ENCODE measurements at places on chromosomes 3 and 15.

- no peak for DNase-seq
These were observed 2.6 kb upstream of the XYLB start for GRCh38 chr3:38343797-38344594.

GRCh38 chr3:182364723-182365650, 428.3 kb upstream of the ATP11B start:
- DNase-seq: peak; percentile 18

DNA sequence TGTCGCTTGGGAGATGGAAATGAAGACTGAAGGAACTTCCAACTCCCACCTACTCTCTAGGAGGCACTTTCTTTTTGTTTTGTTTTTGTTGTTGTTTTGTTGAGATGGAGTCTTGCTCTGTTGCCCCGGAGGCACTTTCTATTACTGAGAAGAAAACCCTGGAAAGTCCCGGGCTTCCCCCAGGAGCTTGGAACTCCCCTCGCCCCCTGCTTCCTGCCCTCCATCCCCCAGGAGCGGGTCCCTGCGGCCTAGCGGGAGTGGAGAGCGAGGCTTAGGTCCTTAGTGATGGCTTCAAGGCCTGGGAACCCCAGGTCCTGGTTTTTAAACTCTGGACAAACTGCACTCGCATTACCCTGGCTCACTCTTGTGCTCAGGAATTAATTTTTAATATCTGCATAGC, 195.7 kb downstream of the OCA2 start:
- no peak for DNase-seq

DNA sequence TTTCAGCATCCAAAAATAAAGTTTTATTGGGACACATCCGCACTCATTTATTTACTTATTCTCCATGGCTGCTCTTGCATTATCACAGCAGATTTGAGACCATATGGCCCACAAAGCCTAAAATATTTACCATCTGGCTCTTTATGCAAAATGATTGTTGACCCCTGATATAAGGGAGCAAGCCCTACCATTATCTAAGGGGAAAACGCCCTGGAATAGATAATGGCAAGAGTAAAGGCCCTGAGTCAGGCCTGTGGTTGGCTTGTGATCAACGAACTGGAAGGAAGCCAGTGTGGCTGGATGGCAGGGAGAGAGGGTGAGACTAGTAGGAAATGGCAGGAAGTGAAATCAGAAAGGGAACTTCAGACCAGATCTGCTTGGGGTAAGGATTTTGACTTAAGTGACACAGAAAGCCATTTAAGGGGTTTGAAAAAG, 24.6 kb upstream of the DMXL2 start:
- no peak for DNase-seq

DNA sequence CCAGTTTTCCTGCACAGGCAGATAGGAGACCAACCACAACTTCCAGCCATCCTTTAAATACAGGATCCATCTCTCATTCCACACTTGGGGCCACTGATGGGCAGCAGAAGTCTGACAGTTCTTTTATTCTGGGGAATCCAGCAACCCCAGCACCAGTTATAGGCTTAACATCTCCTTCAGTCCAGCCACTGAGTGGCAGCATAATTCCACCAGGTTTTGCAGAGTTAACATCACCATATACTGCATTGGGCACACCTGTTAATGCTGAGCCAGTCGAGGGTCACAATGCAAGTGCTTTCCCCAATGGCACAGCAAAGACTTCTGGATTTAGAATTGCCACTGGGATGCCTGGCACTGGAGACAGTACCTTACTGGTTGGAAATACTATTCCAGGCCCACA, 2.9 kb downstream of the NPAP1 start:
- DNase-seq: no peak

DNA sequence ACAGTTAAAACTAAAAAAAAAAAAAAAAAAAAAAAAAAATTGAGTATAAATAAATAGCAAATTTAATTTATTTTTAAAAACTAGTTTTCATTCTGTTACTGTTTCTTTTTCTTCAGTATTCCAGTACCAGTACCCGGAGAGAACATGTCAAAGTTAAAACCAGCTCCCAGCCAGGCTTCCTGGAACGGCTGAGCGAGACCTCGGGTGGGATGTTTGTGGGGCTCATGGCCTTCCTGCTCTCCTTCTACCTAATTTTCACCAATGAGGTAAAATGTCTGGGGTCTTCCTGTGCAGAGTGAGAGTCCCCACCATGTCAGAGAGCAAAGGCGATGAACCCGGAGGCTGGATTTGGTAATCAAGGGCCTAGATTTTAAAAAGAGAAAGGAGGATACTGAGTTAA, 4.4 kb downstream of the TMEM43 start:
- DNase-seq: no peak

- DNase-seq: peak; percentile 11
These were observed 38.6 kb downstream of the TAFA4 start for GRCh38 chr3:68893600-68894239.

DNA sequence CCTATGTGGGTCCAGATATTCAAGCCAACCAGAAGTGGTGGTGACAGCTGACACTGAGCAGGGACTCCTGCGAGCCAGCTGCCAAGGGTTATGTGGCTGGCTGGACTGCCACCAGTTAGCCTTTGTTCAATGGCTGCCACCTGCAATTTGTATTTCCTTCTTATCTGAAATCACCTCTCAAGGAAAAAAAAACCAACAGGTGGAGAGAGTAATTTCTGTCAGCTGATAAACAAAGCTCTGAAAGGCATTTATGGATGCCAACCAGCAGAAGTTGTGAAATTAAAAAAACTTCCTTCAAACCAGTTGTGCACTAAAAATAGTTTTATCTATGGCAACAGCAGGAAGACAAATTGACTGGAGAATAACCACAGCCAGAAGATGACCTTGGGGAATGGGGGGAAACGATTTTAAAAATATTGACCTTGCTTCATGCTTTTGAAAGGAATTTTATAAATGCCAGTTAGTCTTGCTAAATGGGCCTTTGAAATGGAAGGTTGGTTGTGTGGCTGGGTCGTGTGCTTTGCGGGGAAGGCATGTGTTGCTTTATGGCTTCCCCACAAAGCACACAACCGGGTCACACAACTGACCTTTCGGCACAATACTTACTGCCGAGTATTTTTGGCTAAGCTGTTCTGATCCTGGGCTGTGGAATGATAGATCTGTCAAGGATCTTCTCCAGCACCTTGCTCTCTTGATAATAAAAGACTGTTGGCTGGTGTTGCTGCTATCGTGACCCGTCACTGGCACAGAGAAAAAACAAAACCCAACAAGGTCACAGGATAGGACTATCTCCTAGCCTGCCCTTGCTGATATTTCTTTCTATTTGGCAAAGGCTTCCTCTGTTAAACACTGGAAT, 3.5 kb downstream of the MYZAP start:
- no peak for DNase-seq

DNA sequence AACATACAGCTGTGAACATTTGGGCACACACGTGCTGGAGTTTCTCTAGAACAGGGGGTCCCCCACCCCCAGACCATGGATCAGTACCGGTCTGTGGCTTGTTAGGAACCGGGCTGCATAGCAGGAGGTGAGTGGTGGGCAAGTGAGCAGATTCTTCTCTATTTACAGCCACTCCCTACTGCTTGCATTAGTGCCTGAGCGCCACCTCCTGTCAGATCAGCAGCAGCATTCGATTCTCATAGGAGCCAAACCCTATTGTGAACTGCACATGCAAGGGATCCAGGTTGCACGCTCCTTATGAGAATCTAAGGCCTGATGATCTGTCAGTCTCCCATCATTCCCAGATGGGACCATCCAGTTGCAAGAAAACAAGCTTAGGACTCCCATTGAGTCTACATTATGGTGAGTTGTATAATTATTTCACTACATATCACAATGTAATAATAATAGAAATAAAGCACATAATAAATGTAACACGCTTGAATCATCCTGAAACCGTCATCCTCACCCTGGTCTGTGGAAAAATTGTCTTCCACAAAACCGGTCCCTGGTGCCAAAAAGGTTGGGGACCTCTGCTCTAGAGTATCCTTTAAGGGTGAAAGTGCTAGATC, 25.8 kb downstream of the CHRM5 start:
- no peak for DNase-seq

DNA sequence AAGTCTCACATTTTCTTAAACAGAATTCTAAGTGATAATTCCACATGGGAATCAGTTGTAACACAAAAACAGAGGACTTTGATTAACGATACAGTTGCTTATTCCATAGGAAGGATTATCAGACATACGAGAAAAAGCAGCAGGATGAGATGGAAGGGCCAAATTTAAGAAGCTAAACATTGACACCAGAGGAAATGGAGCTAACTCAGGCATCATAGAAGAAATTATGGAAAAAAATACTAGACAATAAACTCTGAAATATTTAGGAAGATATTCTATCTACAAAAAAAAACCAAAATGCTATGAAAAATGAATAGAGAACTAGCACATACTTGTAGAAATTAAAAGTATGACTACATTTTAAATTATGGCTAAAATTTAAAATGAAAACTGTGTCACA, 776.1 kb downstream of the ROBO1 start:
- DNase-seq: no peak

DNA sequence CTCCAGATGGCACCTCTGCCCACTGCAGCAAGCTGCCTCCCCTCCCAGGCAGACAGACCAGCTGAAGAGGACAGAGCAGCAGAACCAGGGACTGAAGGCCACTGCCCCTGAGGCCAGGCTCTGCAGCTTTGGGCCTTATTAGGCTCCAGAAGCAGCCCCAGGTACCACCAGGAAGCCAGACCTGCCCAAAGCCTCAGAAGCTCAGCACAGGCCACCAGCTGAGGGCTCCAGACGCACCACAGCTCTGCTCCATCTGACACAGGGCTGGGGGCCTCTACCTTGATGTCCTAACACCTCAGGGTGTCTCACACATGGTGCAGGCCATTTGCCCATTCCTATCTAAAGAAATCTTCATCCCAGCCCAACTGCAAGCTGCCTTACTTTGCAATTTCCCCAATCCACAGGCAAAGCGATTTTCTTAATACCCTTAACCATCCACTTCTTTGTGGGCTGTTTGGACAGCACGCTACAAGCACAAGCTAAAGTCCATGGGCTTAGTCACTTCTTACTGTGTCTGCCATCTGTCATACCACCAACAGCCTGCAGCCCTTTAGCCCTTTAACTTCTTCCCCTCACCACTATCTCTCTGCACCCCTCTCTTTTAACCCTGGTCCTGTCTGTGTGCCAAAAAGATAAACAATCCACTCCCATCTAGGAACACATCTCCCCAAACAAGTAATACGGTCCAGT, 112.1 kb downstream of the IQSEC1 start:
- no peak for DNase-seq

All from HEK293T (cell line).